ENCODE measurements at places on chromosomes 11 and 22.

- no peak for DNase-seq
These were observed 8.3 kb downstream of the CHRNA10 start for GRCh38 chr11:3662856-3663255.

- DNase-seq = no peak
These were observed 15.3 kb upstream of the ELFN2 start for GRCh38 chr22:37442537-37442936.

GRCh38 chr22:30751529-30751928 is 56.9 kb downstream of the OSBP2 start:
- DNase-seq = no peak

DNA sequence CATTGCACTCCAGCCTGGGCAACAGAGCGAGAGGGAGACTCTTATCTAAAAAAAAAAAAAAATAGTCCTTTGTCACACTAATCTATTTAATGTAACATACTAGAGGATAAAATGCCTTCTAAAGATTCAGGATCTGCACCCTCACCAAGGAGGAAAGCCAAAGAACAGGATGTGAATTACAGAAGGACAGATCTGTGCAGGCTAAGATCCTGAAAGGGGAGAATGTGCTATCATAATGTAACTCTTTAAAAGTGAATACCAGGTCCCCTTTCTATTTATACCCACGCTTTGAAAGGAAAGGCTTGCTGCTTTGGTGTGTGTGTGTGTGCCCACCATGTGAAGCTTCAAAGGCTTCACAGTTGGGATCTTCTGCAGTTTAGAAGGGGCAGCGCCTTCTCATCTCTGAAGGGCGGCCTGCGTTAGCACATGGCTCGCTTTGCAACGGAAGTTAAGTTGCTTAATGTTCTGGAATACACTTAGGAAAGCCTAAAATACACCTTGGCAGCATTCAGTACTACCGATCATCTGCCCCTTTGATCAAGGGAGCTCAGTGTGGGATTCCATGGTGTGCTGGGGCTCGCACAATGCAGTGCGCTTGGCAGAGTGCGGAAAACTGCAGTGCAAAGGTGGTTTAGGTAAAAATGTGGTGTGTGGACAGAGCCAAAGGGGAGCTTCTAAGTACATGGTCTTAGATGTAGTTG is 6.8 kb downstream of the CECR2 start:
- no peak for DNase-seq

GRCh38 chr11:60396799-60397198 is 540 bp downstream of the MS4A14 start:
- DNase-seq = no peak

DNA sequence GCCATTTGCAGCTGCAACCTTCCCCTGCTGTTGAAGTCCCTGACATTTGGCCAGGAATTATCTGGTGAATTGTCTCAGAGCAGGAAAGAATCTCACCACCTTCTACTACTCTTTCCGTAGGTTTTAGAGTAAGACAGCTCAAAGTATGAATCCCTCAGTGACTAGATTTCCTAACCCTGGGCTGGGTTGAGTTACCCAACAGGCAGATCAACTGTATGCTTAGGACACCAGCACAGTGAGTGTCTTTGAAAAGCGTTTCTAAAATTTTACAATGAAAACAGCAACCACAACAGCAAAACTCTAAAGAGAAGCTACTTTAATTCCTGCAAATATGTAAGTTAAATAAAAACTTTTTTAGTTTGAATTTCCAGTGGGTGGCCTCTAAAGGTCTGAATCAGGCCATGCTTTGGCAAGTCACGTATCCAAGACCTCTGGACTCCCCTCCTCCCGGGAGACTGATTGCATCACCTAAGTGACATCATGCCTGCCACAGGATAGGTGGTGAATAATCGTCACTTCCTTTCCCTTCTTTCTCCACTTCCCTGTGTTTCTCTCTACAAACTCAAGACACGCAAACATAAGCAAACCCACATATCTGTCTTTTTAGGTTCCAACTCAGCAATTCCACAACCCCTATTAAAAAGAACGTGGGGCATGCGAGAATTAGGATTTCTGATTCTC is 7.8 kb downstream of the OR8B12 start:
- no peak for DNase-seq

- DNase-seq = peak; percentile 17
These were observed at the start of gene TSPO for GRCh38 chr22:43151251-43152002. TSPO (plus strand) TSS chr22:43151559; CDS start chr22:43159239, 7,680 bp downstream.

DNA sequence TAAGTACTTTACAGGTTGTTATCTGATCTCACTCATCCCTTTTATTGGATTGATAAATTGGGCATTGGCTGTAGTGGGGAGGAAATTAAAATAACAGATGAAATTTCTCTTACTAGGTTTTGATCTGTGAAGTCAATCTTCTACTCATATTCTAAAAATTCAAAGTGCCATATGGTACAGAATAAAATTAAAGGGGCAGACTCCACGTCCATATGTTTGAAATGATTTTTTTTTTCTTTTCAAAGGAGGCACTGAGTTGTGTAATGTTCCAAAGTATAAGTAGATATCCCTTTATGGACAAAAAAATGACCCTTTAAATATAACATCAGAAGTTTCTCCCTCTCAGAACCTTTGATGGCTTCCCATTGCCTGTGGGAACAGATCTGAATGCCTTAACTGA is 207.4 kb downstream of the DBX1 start:
- DNase-seq = no peak

DNA sequence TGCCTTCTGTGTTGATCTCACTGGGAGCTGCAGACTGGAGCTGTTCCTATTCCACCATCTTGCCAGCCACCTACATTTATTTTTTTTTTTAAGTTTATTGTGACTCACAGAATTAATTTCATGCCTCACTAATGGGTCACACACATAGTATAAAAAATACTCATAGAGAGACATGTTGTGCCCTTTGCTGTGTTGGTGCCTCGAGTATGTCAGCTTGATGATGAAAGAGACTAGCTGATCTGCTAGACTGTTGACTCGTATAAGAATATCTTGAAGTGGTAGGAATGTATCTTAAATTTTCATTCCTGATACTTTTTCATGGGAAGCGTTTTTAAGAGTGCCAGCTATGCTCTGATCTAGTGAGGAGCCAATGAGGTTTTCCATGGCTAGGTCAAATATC is 28.6 kb upstream of the AMPD3 start:
- DNase-seq = no peak

DNA sequence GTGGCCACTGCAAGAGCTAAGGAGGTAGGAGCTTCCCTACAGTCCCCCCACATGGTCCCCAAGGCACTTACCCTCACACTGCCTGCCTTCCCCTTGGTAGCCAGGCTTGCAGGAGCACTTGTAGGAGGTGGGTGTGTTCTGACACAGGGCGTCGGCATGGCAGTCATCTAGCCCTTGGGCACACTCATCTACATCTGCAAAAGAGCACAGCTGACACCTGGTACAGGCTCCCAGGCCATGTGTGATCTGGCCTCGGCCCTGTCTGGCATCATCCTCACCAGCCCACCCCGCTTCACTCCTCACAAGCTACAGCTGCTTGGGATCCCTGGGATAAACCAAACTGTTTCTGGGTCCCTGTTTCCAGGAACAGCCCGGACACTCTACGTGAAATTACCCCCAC is 1.8 kb downstream of the SCUBE2 start:
- no peak for DNase-seq

- DNase-seq = no peak
These were observed 138.1 kb downstream of the TBC1D22A start for GRCh38 chr22:46900549-46900948.

DNA sequence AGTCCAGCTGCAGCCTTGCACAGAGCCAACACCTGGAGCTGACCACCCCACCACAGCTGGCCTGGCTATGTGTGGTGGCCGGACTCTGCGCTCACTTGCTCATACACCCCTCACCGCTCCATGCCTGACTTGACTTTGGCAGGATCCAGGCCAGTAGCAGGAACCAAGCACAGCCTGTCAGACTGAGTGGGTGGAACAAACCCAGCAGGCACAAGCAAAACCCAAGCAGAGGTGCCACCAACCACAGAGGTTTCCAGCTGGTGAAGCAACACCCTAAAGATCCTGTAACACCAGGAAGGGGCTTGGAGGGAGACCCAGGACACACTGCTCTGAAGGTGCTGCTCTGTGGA is 44.9 kb upstream of the WNT11 start:
- no peak for DNase-seq

- DNase-seq = no peak
These were observed 11.6 kb downstream of the LRRC32 start for GRCh38 chr11:76658651-76659650.

DNA sequence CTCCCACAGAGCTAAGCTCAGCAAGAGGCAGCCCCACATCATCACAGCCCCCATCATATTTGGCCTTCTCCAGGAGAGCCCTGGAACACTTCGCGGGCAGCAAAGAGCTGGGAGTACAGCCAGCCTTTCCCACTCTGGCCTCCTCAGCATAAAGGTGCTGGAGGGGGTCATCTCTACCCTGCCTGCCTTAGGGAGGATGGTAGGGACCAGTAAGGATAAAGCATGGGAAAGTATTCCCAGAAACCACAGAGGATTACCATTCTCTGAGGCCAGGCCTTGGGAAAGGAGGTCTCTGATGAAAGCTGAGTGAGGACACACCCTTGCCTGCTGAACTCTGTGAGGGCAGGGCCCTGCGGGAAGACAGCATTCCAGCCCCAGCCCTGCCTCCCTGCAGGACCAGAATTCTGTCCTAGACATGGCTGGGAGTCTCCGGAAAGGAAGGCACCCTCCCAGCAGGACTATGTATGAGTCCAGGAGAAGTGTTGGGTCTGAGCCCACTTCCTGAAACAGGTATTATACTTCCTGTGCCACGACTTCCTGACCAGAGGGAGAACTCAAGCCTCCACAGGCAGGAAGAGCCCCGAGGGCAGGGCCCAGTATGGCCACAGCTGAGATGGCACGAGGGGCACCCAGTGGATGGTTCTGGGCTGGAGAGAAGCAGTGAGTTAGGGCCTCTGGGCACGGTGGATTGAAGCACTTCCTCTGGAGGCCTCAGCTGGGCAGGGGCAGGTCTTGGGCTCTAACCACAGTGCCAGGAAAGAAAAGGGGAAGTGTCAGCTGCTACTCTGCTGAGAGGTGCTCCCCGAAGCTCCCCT is 12.9 kb upstream of the CASTOR1 start:
- no peak for DNase-seq

DNA sequence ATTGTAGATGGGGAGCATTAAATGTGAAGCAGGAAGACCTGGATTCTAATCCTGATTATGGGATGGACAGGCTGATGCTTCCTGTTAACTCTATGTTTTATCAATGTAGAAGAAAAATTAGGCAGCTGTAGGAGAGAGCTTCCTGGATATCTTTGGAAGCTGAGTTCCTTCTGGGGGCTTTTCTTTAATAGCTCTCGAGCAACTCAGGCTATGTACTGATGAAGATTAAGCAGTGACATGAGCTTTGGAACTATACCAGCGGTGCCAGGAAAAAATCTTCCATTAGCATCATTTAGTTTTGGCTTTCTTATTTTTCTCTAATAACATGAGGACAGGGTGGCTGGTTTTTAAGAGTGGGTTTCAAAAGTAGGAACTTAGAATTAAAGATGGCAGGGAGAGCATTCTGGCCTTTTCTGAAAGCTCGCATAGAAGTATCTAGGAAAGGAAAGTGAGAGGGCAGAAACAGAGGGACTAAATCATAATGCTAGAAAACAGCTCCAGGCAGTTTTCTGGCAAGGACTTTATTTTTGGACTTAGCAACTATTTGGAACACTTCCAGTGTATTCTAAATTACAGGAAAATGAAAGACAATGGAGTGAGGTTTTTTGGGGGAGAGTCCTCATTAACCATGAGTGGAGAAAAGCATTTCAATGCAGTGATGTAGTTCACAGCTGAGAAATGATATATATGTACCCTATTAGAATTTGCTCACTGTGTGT is 69.2 kb upstream of the RRM1 start:
- DNase-seq = no peak

- peak; percentile 35 for DNase-seq
These were observed 295.5 kb downstream of the ETS1 start for GRCh38 chr11:128291835-128292234.
